Osteocyte (in vitro differentiated cells): ENCODE measurements at places on chromosomes 11 and 22. TPM values are rescaled to one million over a fixed set of nuclear protein-coding genes. Genes with fewer than 3 reads are reported as not detected.
A peak's percentile ranks its signal among the peaks of the same experiment; 100 is the strongest.

DNA sequence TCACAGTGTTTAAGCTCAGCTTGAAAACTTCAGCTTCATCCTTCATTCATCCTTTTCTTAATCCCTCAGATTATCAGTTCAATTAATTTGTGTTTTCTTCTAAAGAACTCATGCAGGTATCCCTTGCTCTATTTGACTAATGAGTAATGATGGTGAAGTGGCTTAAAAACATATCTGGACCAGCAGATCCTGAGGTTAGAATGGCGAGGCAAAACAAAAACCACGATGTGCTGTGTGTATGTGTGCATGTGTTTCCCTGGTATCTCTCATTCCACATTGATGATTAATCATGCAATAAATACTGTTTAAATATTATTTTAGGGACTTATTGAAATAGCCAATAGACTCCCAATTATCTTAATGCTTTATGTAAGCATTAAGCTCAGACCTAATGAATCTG lies 437.0 kb downstream of the DYNC2H1 start:
- no peaks in the 10 kb centered on the region for H3K36me3 ChIP-seq
- peaks cover 10% of the 10 kb centered on the region for H3K4me1 ChIP-seq
- no peak overlapping the region for H3K27ac ChIP-seq
- H3K4me3 ChIP-seq: no peak overlapping the region

GRCh38 chr11:2259897-2260451 lies 10.4 kb downstream of the ASCL2 start:
- H3K36me3 ChIP-seq: no peaks in the 10 kb centered on the region
- H3K27ac ChIP-seq: no peak overlapping the region
- peaks cover 17% of the 10 kb centered on the region for H3K27me3 ChIP-seq

- peak overlapping the region; percentile 49 for H3K4me3 ChIP-seq
- peaks cover 47% of the 10 kb centered on the region for H3K27me3 ChIP-seq
- H3K4me1 ChIP-seq: peaks cover 16% of the 10 kb centered on the region
- H3K27ac ChIP-seq: no peak overlapping the region
These were observed 1.1 kb upstream of the EXT2 start for GRCh38 chr11:44094260-44094868.

DNA sequence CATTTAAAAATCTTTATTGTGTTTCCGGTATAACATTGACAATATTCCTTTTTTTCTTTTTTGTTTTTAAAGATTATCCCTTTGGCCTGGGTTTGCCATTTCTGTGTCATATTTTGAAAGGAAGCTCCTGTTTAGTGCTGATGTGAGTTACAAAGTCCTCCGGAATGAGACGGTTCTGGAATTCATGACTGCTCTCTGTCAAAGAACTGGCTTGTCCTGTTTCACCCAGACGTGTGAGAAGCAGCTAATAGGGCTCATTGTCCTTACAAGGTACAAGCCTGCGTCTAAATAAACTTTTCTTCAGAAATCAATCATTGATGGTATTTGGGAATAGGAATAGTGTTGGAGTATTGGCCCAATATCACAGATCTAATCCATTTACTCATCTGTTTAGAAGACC lies 19.8 kb downstream of the PIWIL4 start:
- DNase-seq: no peak
- H3K27ac ChIP-seq: no peak overlapping the region
- peaks cover 22% of the 10 kb centered on the region for H3K27me3 ChIP-seq
- no peak overlapping the region for H3K4me3 ChIP-seq

P2RY6 gene
- total RNA-seq: not detected in 2 replicates

OR51B2 gene
- not detected in 2 replicates for total RNA-seq

- H3K27me3 ChIP-seq: peaks cover 5% of the 10 kb centered on the region
- no peak overlapping the region for H3K27ac ChIP-seq
- no peaks in the 10 kb centered on the region for H3K4me1 ChIP-seq
- no peak for DNase-seq
These were observed 32.6 kb downstream of the MYO18B start for GRCh38 chr22:25774575-25775026.

DNA sequence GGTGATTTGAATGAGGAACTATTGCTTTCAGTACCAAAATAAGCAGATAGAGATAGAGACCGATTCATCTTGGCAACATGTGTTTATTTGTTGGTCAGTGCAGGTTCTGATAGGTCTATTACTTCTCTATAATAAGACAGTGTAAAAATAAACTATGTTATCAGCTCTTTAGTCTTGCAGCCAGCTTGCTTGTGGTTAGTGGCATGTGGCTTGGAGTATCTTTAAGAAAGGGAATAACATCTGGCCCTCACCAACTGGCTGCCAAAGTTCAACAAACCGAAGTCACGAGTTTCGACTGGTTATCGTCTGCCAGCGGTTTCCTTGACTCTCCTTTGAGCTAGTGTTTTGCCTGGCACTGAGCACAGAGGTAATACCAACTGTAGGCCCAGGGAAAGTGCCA lies 71.8 kb downstream of the CTTN start:
- H3K27me3 ChIP-seq: peaks cover 19% of the 10 kb centered on the region
- DNase-seq: no peak
- H3K36me3 ChIP-seq: no peaks in the 10 kb centered on the region
- no peak overlapping the region for H3K27ac ChIP-seq

KDM4E gene
- total RNA-seq: not detected in 2 replicates
